Vagina (tissue), 2 donors: ENCODE measurements at places on chromosomes 4 and X.

DNA sequence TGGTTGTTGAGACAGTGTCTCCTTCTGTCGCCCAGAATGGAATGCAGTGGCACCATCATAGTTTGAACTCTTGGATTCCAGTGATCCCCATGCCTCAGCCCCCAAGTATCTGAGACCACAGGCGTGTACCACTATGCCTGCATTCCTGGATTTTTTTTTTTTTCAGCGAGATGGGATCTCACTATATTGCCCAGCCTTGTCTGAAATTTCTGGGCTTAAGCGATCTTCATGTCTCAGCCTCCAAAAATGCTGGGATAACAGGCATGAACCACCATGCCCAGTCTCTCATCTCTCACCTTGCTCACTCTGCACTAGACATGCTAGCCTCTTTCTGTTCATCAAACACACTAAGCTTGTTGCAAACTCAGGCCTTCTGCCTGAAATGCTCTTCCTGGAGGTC is 104.1 kb downstream of the UBE2K start:
- no peak for DNase-seq

DNA sequence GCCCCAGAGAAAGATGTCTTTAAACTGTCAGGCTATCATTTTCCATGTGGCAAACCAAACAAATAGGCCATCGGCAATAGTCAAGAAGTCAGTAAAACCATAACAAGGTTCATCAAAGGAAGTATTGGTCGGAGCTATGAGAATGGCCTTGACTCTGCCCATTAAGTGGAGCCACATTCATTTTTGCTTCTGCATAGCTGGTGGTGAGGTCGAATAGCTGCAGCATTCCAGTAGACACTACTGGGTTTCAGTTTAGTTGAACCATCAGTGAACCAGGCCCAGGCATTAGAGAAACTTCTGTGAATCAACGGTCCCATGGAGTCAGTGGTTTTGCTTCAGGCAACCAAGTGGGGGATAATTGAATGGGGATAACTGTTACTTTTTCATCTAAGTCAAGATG is 92.0 kb upstream of the MED14 start:
- DNase-seq = no peak

GRCh38 chrX:21735768-21736127 is 22.2 kb downstream of the SMPX start:
- no peak for DNase-seq

DNA sequence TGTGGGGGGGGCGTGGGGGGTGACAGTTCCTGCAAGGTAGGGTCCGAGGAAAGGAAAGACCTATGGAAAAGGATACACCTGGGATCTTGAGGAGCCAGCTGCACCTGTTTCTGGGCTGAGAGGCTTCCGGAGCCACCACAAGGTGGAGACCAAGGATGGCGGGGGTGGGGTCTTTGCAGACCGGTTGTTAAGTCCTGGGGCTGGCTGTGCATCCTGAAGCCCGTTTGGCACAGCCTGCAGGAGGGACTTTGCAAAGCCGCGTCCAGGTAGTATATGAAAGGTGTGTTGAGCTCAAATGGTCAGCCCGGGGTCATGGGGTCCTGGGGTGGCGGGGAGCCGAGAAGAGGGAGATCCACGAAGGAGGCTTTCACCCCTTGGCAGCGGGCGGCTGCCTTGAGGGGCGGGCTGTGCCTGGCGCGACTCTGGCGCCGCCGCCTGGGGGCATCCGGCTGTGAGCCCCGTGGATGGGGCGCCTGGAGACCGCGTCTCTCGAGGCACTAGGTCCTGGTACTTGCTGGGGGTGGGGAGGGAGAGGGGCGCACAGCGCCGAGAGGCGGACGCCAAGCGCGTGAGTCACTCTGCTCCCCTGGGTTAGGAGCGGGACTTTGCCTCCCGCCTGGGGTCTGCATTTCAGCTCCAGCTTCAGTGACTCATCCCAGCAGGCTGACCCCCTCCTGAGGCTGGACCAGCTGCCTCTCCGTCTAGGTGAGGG is 58.2 kb upstream of the DYNLT3 start:
- no peak for DNase-seq

DNA sequence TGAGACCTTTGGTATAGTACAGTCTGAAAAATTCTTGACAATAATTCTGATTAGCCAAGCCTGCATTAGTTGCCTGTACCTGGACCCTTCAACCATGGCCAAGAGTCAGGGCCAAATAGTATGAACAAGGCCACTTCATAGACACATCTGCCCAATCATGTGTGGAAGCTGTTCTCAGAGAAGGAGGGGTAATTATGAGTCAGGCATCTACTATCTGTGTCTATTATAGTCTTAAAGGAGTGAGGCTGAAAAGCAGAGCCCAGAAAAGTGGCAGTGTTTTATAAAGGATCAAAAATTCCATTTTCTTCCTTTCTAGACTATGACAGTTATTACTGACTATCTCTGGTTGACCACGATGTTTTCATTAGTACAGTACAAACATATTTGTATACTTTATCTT is 5.0 kb upstream of the ADGRL3 start:
- no peak for DNase-seq

DNA sequence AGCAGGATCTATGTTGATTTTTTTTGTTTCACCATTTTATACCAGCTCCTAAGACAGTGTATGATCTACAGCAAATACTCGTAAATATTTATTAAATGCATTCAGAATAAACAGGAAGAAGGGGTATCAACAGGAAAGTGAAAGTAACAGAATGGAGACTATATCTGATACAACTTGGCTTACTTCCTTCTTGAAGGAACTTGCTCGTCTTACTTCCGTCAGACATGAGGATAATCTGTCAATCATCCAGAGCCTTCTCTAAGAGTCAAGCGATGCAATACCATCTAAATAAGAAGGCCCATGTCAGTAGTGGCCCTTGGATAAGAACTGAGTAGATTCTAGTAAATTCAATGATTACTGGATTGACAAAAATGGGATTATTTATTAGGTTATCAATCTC is 84.2 kb downstream of the CAMK2D start:
- DNase-seq = no peak

GRCh38 chr4:140876615-140877364 is 120.6 kb upstream of the TBC1D9 start:
- DNase-seq = no peak

DNA sequence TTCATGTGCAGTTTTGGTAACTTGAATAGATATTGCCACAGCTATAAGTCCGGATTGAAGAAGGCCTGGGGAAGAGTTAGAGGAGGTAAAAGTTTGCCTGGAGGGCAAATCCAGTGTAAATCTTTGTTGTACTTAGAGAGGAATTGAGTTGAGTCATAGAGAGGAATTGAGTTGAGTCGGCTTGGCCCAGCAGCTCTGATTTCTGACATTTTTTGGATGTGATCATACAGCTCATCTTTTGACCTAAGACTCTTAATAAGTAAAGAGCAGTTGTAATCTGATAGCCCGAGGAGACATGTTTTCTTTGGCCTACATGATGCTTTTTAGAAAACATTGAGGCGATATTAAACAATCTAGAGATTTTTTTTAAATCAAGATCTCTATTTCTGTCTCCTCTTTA is 3.9 kb downstream of the KIT start:
- no peak for DNase-seq

GRCh38 chr4:120842031-120842430 is 80.5 kb downstream of the PRDM5 start:
- no peak for DNase-seq

- no peak for DNase-seq
Observed at GRCh38 chr4:6008092-6008551, 10.1 kb downstream of the C4orf50 start.

GRCh38 chrX:103734125-103734760 is 23.5 kb downstream of the TMEM31 start:
- no peak for DNase-seq

DNA sequence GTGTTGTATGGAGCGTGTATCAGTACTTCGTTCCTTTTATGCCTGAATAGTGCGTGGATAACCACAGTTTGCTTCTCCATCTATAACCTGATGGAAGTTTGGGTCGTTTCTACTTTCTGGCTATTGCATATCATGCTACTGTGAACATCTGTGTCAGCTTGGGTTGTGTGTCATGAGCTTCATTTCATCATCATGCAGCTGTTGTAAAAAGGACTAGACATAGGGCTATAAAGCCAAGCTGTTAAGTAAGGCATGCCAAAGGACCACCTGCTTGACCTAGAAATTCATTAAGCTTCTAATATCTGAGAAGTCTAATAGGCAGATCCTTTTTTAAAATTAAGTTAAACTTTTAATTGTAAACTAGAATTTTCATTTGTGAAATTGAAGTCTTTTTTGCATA is 18.4 kb downstream of the SMS start:
- DNase-seq = no peak

GRCh38 chrX:71492231-71493065 is 40.5 kb upstream of the OGT start:
- DNase-seq = no peak

GRCh38 chr4:41460641-41461040 is 77.3 kb upstream of the LIMCH1 start:
- DNase-seq = no peak

DNA sequence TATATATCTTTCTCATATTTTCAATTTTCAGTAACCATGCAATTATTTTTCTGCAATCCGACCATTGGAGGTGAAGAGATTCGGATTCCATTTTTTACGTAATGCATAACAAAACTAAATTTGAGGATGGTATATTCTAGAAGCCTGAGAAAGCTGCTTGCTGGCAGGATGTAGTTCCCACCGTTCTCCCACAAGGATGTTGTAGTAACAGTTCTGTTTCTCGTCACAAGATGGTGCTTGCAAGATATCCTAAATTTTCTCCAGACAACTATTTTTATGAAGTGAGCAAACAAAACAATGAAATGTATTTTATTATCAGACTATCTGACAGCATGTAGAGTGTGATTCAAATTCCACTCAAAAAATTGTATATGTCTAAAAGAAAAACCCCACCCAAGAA is 10.7 kb downstream of the PWWP3B start:
- DNase-seq = no peak

GRCh38 chrX:122584981-122585380 is 599.1 kb upstream of the GRIA3 start:
- DNase-seq = no peak

DNA sequence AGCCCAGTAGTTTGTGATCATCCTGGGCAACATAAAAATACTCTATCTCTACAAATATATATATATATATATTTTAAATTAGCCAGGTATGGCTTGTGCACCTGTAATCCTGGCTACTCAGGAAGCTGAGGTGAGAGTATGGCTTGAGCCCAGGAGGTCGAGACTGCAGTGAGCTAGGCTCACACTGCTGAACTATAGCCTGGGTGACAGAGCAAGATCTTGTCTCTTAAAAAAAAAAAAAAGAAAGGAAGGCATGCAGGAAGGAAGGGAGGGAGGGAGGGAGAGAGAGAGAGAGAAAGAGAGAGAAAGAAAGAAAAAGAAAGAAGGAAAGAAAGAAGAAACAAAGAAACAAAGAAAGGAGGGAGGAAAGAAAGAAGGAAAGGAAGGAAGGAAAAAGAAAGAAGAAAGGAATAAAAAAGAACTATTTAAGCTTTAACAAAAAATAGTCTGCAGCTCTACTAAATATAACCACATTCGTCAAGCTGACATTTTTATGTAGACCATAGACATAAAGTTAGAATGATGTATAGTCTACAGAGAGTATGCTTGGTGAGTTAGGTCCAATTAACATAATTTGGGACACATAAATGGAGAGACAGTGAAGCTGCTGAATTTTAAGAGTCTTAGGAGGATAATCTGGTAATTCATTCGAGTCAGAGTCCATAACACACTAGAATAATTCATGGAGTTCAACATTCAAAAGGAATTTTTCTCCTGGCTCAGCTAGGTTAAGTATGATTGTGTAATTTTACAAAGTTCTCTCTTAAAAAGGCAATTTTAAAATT is 111.9 kb downstream of the GLRA3 start:
- DNase-seq = no peak

- no peak for DNase-seq
Observed at GRCh38 chrX:16213961-16214360, 46.7 kb downstream of the MAGEB17 start.

GRCh38 chr4:150971901-150972300 is 43.2 kb downstream of the LRBA start:
- no peak for DNase-seq

- no peak for DNase-seq
Observed at GRCh38 chr4:102629673-102630072, 128.5 kb downstream of the NFKB1 start.

GRCh38 chrX:78839711-78840110 is 92.2 kb downstream of the LPAR4 start:
- DNase-seq = no peak

DNA sequence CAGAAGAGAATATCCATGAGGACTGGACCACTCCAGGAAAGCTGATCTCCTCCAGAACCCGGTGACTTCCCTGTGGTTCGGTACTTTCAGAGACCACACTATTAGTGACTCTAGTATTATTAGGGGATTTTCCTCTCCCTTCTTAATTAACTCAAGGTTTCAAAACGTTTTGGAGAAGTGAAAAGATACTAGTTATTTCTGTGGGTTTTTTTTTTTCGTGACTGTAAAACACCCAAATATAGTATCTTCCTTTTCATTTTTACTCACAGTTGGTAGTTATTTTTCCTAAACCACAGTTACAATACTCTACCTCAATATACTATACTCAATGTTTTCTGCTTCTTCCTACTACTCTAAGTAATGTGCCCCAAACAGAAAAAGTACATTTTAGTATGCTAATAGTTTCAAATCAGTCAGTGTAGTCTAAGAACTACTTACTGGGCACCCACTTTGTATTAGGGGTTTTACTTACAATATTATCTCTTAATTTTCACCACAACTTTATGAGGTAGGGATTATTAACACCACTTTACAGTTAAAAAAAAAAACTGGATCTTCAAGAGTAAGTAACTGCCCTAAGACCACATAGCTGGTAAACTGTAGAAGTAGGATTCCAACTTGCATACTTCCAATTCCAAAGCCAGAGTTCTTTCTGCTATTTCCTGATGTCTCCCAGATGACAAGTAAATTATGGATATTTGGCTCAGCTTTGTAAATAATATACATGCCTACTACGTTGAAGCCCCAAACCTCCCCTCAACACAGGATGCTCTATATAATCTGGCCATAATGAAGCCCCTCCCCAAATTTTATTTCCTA is 45.0 kb downstream of the SLC9A7 start:
- DNase-seq = no peak
